ENCODE measurements at places on chromosomes 7 and 10. TPM values are rescaled to one million over a fixed set of nuclear protein-coding genes. Genes with fewer than 3 reads are reported as not detected.

- no peak for DNase-seq
Measured at GRCh38 chr10:33519130-33519860, 184.8 kb upstream of the NRP1 start.

BMPER gene
- total RNA-seq = not detected

- no peak for DNase-seq
Measured at GRCh38 chr10:131708225-131708880, 192.5 kb upstream of the PPP2R2D start.

ANKRD30A gene
- not detected for total RNA-seq

GRCh38 chr7:714251-714671 lies 12.2 kb upstream of the DNAAF5 start:
- no peak for DNase-seq

LIPA gene
- 22.3 TPM for total RNA-seq

GRCh38 chr7:107070710-107071109 lies 26.2 kb downstream of the PRKAR2B start:
- DNase-seq = no peak

CYP2C9 gene
- total RNA-seq = not detected

- DNase-seq = no peak
Measured at GRCh38 chr7:18808026-18808425, 309.4 kb downstream of the TWIST1 start.

DNA sequence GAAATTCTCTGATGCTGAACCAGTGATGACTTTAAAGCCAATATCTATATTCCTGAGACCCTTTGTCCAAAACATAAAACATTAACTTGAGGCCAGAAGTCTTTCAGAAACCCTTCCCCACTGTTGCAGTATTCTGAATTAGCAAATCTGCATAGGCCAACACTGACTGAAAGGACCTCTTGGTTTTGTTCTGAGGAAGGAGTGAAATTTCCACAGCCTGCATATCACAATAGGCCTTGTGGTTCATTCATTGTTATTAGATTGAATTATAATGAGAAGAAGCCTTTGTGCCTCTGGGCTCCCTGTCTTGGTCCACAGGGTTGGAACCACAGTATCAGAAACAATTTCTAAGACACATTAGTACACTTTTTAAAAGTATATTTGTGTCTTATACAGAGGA lies 90.3 kb downstream of the CCNY start:
- DNase-seq = no peak

Measured in MCF 10A (cell line).